Activated CD8-positive, alpha-beta memory T cell treated with anti-CD3 and anti-CD28 coated beads for 1 hour (primary cell): ENCODE measurements at places on chromosomes 16 and 17.

- DNase-seq = no peak
Measured at GRCh38 chr16:15052747-15053476, 3.0 kb downstream of the NTAN1 start.

- DNase-seq = no peak
Measured at GRCh38 chr17:78166416-78166815, 2.0 kb upstream of the SYNGR2 start.

GRCh38 chr17:37406635-37407461 lies at the start of the genes ACACA and TADA2A:
ACACA (minus strand) TSS chr17:37406836; CDS start chr17:37406299, 537 bp downstream.
TADA2A (plus strand) TSS chr17:37406886; CDS start chr17:37411366, 4,480 bp downstream.
- DNase-seq = peak; percentile 22

GRCh38 chr16:85738923-85739715 lies 11.8 kb downstream of the C16orf74 start:
- no peak for DNase-seq

DNA sequence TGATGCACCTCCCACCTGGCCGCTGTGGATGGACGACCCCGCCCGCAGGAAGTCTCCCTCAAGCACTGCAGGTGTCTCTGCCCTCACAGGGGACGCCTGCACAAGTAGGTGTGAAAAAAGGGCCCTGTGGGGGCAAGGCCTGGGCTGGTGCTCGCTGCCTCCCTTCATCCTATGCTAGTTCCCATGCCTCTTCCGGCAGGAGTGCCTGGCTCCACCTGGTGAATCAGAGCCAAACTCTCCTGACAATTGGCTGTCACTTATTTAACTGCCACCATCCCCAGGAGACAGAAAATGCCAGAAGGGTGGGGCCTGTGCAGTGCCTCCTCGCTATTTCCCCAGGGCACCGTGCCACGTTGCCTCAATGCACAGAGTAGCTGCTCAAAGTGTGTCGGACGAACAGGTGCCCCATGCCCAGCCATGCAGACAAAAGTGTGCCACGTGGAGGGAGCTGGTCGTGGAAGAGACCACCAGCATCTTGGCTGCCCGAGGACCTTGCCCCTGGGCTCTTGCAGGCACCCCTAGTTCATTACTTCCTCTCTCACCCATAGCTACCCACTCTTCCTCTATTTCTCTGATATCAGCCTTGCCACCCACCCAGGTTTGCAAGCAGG lies 170.7 kb downstream of the SEC14L1 start:
- no peak for DNase-seq

- DNase-seq = no peak
Measured at GRCh38 chr17:68204736-68205135, 43.1 kb upstream of the AMZ2 start.

DNA sequence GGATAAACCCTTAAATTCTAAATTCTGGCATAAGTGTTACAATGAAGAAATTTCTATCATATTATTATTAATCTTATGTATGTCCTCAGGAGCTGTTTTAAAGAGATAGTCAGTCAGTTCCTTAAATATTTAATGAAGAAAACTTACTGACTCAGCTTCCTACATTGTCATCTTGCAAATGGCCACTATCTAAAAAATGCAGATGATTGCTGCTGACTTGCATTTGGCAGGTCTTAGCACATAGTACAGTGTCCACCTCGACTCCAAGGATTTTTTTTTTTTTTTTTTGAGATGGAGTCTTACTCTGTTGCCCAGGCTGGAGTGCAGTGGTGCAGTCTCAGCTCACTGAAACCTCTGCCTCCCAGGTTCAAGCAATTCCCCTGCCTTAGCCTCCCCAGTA lies 55.1 kb upstream of the CORO6 start:
- no peak for DNase-seq

GRCh38 chr17:57920916-57921703 lies 34.1 kb downstream of the CUEDC1 start:
- no peak for DNase-seq

GRCh38 chr17:7781429-7781828 lies 52.6 kb upstream of the KDM6B start:
- DNase-seq = no peak

DNA sequence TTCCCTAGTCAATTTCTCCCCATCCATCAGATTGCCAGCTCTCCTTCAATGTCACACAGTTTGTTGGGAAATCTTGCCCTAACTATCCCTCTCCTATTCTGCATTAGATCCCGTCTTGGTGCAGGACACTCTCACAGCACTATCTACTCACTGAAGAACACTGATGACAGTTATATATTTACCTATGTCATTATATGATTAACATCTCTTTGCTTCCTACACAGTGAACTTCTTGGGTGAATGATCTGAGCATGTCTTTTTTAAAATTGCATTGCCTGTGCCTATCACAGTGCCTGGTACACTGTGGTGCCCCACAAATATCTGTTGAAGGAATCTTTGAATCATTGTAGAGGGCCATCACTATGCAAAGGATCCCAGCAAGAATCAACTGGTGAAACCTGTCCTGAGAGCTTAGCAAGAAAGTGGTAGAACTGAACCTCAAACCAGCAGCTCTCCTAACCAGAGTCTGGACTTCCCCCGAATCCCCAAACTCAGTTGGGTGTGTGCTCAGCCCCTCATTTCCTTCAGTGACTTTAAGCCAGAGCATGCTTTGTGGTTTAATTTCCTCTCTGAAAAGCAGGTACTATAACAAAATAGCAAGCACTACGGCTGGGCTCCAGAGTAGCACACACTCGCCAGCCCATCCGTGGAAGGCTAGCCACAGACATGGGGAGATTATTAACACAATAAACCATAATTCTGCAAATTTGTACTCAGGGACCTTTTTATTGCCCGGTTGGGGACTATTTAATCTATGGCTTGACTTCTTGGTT lies 680.7 kb upstream of the SALL1 start:
- DNase-seq = no peak

DNA sequence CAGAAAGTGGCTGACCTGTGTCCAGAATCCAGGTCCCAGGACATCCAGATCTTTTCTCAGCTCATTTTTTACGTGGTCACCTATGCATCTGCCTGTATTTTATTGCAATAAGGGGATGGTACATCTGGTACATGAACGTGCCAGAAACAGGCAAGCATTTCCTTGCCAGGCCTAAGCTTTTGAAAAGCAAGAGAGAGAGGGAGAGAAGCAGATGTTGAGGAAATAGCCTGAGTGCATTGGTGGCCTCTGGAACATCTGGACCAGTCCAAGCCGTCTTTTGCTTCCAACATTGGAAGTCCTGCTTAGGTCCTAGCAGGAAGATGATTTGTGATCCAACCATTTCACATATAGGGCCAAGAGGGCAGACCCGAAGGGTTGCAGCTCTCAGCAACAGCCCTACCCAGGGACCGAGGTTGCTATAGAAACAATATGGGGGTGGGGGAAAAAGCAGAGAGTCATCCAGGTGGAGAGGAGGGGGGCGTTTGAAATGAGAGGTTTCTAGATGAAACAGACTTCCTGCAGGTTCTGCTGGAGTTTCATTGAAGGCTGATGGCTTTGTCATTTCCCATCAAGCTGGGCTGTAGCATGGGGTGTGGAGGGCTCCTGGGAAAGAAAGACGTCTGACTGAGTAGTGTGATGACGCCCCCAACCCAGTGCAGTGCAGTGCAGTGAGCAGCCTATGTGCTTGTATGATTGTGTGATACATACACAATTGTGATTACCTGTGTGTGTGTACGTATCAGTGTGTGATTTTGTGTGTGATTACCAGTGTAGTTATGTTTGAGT lies 61.6 kb downstream of the SHISA6 start:
- DNase-seq = no peak

GRCh38 chr16:27108051-27108770 lies 41.5 kb downstream of the C16orf82 start:
- no peak for DNase-seq

DNA sequence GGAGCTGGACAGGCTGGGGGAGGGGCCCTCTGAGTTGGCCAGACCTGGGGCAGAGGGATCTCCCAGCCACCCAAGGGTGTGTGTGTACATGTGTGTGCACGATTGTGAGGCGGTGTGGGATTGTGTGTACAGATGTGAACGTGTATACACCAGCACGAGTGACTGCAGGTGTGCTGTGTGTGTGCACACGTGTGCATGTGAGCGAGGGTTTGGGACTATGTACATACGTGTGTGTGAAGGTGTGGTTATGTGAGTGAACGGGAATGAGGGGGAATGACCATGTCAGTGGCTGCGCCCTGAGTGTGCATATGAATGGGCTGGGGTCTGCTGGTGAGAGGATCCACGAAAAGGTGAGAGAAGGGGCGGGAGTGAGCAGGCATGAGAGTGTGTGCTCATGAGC lies 22.4 kb upstream of the TAC4 start:
- DNase-seq = no peak

DNA sequence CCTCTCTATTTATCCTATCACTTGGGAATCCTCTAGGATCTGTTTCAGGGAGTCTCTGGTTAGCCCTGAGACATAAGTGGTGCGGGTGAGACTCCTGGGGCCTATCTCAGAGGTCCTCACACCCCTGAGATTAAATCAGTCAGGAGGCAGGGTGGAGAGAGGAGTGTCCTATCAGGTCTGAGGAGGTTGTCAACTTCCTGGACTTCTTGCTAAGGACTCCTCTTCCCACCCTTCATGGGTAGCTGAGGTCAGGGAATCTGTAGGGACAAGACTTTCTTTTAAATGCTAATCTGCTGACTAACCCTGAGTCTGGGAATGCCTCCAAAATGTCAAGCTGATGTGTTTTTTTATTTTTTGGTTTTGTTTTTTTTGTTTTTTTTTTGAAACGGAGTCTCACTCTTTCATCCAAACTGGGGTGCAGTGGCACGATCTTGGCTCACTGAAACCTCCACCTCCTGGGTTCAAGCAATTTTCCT lies 6.6 kb upstream of the ARMC5 start:
- DNase-seq = no peak

DNA sequence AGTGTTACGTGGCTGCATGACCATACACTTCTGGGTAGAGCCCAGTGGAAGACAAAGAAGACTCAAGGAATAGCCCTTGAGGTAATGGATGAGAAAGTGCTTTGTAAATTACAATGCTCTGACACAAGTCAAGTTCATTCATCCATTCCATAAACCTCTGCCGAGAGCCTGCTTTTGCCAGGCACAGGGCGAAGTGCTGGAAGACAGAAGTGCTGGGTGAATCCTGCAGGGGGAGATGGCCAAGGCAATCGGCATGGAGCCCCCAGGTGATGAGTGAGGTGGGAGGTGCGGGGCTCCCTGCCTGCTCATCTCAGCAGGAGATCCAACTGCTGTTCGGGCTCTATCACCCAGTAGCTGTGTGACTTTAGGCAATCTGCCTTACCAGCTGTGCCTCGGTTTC lies 2.8 kb upstream of the SOCS3 start:
- no peak for DNase-seq
